Psoas muscle (tissue), 8 donors: ENCODE measurements at places on chromosomes 5 and 9. TPM values are rescaled to one million over a fixed set of nuclear protein-coding genes. Genes with fewer than 3 reads are reported as not detected.
A peak's percentile ranks its signal among the peaks of the same experiment; 100 is the strongest.

Gene GABRP
- total RNA-seq = not detected

Gene LHX3
- total RNA-seq = not detected

GRCh38 chr5:150196514-150196913, 6.7 kb downstream of the SLC6A7 start:
- no peak for DNase-seq

Gene ANKRD34B
- not detected for total RNA-seq

GRCh38 chr9:98222885-98223691, 30.7 kb upstream of the CORO2A start:
- DNase-seq = no peak

Gene ZBTB34
- total RNA-seq = 4.6 TPM

GRCh38 chr9:36560771-36561170, 11.9 kb upstream of the MELK start:
- DNase-seq = no peak

Gene NRG2
- total RNA-seq = 3.5 TPM

DNA sequence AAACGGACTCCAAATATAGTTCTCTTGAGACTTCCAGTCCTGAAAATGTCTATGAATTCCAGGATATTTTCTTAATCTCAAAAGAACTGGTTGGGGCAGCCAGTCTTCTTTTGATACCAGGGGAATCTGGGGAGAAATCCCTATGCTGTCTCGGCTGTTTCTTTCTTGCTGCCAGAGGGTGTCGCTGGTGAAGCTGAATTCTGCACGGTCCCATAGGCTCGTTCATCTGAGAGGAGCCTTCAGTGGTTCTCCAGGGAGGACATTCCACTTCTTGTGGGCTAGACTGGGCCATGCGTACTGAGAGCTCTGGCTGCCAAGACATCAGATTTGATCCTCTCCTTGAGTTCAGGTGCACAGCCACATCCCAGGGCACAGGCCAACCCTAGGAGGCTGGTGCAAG, 155.0 kb upstream of the CLINT1 start:
- DNase-seq = no peak

- no peak for DNase-seq
Measured at GRCh38 chr5:75051217-75051751, 1.1 kb downstream of the GCNT4 start.

- DNase-seq = no peak
Measured at GRCh38 chr5:77394064-77394715, 97.9 kb downstream of the WDR41 start.

DNA sequence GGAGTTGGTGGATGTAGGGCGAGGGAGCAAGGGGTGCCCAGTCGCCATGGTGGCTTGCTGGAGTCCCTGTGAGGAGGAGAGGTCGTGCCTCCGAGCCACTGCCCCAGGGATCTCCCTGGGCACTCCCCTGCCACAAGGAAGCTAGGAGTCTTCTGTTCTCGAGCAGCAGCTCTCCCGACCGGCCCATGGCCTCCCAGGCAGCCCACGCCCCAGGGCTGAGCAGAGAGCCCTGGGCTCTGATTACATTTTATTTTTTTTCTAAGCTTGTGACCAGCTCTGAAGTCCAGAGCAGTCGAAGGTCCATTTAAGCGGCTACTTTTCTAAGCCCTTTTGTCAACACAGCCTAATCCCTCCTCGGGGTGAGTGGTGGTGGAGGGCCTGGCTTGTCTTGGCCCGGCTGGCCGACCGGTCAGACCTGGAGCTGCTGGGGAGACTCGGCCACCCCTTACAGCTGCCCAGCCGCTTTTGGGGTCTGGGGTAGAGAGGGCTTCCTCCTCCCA, 2.1 kb downstream of the RXRA start:
- peak; percentile 54 for DNase-seq

Gene ORM2
- total RNA-seq = not detected

Gene PCDHA3
- total RNA-seq = 0.12 TPM

DNA sequence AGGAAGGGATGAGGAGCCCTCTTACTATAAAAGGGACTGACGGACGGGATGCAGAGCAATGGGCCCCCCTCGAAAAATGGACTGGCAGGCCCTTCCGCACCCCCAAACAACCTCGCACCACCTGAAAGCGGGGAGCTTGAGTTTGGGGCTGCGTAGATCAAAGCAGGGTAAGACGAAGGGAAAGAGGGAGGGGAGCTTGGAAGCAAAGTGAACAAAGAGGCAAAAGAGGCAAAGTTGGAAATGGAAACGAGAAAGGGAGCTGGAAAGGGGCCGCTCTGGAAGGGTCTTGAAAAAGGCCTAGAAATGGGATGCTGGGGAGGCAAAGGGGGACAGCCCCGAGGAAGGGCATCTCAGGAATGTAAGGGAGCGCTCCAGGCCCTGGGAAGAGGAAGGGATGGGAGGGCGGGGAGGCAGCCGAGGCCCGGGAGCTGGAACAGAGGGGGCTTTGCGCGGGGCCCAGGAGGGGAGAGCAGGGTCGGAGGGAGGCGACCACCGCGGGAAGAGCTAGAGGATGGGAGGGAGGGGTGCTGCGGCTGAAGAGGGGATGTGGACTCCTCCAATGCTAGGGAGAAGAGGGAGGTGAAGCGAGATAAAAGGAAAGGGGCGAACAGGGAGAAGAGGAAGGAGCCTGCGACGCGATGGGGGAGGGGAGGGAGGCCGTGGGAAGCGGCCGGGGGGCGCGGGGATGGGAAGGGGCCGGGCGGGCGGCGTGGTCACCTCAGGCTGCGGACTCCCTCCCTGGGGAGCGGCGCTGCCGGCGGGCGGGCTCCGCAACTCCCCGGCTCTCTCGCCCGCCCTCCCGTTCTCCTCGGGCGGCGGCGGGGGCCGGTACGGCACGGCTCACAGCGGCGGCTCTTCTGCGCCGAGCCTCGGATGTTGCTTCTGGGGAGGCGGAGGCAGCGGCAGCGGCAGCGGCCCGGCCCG, 577 bp downstream of the RNF145 start:
- DNase-seq = peak; percentile 45

DNA sequence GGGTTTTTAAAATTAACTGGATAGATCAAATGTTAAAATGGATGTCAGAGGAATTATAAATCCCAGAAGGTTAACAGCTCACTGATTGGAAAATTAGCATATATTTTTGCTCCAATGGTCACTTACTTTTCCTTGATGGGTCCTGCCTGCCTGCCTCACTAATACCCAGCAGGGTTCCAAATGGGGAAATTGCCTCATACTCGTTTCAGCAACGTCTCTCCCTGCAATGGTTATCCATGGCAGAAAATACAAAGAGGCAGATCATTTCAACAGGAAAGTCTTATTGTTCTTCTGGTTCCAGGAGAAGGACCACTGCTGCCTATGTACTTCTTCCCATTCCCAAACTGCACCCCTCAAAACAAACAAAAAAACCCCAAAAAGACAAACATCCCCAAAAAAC, 71.3 kb downstream of the ERP44 start:
- no peak for DNase-seq

GRCh38 chr5:147417135-147417813, 92.6 kb downstream of the DPYSL3 start:
- DNase-seq = peak; percentile 32

- no peak for DNase-seq
Measured at GRCh38 chr5:7209658-7210057, 186.3 kb upstream of the ADCY2 start.
